Pulmonary artery endothelial cell (primary cell): ENCODE measurements at places on chromosomes 5 and 9. TPM values are rescaled to one million over a fixed set of nuclear protein-coding genes. Genes with fewer than 3 reads are reported as not detected.

Gene PCDHA9
- 0.04 TPM in 1 of 2 replicates, not detected in the other for total RNA-seq

- DNase-seq: no peak
Measured at GRCh38 chr5:117701062-117701461, 1126.4 kb upstream of the SEMA6A start.

GRCh38 chr5:146098047-146098446 lies 7.3 kb downstream of the PLAC8L1 start:
- no peak for DNase-seq

GRCh38 chr5:2754581-2755075 lies 3.2 kb upstream of the IRX2 start:
- DNase-seq: no peak

DNA sequence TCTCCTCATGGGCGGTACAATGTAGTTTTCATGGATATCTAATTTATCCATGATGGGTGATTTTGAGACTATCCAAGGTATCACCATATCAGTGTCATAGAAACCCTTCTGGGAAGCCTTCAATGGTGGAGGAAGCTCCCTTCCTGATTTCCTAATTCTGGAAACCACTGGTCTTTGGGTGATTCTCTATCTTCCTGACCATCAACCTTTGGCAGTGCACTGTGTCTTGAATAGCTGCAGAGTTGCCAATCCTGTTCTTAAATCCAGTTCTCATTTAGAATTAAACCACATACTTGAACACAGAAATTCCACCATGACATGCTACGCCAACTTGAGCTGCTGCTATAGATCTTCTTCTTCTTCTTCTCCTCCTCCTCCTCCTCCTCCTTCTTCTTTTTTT lies 161.7 kb upstream of the KLF9 start:
- no peak for DNase-seq

- DNase-seq: no peak
Measured at GRCh38 chr9:16145196-16145950, 592.5 kb downstream of the CCDC171 start.

GRCh38 chr5:10946050-10946449 lies 185.0 kb upstream of the DAP start:
- no peak for DNase-seq
